ENCODE measurements at places on chromosomes 1 and 21.
A peak's percentile ranks its signal among the peaks of the same experiment; 100 is the strongest.

DNA sequence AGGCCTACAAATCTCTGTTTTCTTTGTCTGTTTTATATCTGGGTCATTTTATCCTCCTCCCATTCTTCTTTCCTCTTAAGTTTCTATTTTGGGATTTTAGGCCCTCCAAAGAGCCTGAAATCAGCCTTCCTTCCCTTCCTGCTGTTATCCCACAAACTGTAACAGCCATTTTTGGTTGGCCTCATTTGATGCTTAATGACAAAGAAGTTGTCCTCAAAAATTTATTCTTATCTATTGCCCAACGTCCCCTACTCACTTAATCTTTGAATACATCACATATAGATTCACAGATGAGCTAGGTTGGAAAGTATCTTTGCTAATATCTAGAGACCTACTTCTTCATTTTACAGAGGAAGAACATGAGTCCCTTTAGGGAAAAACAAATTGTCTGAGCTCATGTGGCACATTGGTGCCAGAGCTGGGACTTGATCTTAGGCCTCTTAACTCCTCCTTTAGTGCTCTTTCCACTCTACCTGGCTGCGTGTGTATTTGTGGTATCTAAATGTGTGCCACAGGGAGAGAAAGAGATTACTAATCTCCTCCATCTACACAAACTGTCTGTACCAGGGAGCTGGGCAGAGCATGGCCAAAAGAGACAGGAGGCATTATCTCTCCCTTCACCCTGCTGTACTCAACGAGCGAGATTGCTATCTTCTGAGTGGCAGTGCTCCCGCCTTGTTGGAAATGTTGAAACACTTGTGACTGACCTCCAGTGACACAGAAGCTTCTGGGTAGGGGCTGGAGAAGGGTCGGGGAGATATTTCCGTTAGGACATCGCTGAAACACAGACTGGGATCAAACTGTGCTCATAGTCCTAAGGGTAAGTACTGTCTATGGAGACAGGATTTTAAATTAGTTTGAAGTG lies 30.1 kb downstream of the RHEX start:
- no peak for DNase-seq

- peak; percentile 36 for DNase-seq
These were observed 1.9 kb downstream of the SH2D2A start for GRCh38 chr1:156814571-156815260.

DNA sequence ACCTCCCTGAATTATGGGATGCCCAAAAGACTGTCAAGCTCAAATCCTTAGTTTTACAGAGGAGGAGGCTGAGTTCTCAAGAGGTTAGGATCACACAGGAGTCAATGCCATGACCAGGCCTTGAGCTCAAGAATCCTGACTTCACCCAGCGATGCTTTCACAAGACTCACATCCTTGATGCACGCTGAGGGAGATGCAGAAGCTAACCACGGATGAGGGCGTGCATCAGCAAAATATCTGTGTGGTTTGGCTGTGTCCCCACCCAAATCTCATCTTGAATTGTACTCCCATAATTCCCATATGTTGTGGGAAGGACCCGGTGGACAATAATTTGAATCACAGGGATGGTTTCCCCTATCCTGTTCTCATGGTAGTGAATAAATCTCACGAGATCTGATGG lies 133.2 kb downstream of the KCNJ6 start:
- DNase-seq, result no peak

- DNase-seq, result peak; percentile 87
These were observed at the start of gene NPL for GRCh38 chr1:182789138-182790076. TSS of gene NPL (plus strand) at chr1:182789773. CDS start at chr1:182794372, 4,599 bp downstream.

DNA sequence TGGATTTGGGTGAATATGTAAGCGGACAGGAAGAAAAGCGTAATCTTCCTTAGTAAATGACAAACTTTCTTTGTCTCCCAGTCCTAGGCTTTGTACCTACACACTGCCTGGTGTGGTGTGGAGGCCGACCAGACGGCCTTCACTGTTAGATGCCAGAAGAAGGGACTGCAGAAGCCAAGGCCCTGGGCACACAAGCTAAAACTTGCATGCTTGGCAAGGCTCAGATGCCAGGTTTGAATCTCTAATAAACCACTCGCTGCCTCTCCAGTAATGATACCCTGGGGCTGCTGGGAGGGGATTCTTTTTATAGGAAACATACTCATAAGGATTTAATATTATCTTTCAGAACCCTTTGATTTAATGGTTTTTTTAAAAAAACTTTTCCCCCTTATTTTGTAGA lies 263.8 kb downstream of the PTPRC start:
- DNase-seq, result no peak

DNA sequence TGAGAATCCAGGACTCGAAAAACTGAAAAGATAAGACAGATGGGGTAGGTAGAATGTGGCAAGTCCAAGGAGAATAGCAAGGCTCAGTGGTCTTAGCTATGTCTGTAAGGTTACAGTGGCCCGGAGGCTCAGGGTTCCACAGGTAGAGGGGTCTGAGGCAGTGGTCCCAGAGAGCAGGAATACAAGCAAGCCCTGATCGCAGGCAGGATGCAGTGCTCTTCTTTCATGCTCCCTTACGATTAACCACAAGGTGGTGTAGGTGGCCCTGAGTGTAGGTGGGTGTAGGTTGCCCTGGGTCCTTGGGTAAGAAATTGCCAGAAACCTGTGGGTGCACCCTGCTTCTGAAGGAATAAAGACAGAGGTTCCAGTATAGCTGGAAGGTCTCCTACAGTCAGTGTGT lies 99.1 kb upstream of the RAB3GAP2 start:
- DNase-seq, result no peak

DNA sequence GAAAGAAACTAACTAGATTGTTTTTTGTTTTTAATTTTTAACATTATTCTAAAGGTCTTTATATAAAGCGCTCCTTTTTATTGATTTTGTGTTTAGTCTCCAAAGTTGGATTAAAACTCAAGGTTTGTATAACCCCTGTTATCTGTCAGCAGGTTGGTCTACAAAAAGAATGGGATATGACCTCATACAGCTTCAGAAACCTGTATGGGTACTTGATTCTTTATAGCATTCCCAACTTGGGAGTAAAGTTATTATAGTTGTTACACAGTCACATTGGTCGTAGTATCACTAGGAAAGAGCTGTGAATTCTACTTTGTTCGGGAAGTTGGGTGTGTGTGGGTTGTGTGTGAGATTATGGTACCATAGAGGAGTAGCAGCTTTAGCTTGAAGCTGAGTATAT lies 52.4 kb downstream of the ZMYM4 start:
- no peak for DNase-seq

GRCh38 chr1:235006816-235007215 lies 121.8 kb downstream of the TOMM20 start:
- DNase-seq, result no peak

GRCh38 chr1:236951672-236952071 lies 52.6 kb downstream of the MT1HL1 start:
- DNase-seq, result no peak

GRCh38 chr1:6962478-6962995 lies 177.3 kb downstream of the CAMTA1 start:
- DNase-seq, result peak; percentile 36

- no peak for DNase-seq
These were observed 29.2 kb downstream of the IGSF5 start for GRCh38 chr21:39774227-39774626.

DNA sequence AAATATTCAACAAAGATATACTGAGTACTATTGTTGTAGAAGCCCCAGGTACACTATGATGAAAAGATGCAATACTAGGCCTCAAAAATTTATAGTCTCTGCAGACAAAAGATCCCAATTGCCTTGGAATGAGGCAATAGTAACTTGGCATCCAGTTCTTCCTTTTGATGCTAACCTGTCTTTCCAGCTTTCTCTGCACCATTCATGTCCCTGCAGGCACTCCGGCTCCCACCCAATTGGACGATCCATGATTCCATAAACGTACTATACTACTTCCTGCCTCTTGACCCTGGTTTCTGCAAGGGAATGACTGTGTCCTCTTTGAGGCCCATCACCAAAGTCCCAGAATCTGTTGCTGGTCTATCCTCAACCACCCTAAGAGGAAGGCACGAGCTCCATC lies 8.0 kb upstream of the TAGLN2 start:
- no peak for DNase-seq

- DNase-seq, result peak; percentile 32
These were observed 1.0 kb downstream of the EGLN1 start for GRCh38 chr1:231420959-231421545.

- DNase-seq, result no peak
These were observed 508.8 kb downstream of the PLPP3 start for GRCh38 chr1:56070601-56071000.

GRCh38 chr21:16840538-16840937 lies 672.3 kb upstream of the CXADR start:
- DNase-seq, result no peak

- DNase-seq, result no peak
These were observed 27.8 kb downstream of the UCK2 start for GRCh38 chr1:165855010-165855838.

- DNase-seq, result no peak
These were observed 235.2 kb downstream of the KCNT2 start for GRCh38 chr1:196372896-196373536.

DNA sequence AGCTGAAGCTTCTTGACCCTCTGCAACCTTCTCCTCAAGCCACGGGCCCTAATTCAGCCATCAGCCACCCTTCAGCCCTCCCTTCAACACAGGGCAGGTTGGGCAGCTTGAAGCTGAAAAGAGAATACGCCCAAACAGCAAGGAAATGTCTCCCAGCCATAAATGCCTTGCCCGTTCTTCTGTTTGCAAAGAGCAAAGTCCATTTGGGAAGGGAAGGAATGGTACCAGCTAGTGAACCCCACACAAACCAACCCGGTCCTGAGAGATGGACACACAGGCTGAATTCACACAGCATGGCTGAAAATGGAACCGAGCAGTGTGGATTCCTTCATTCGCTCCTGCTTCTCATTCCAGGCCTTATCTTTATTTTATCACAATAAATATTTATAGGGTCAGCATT lies 11.5 kb downstream of the PLEKHA6 start:
- no peak for DNase-seq

GRCh38 chr1:107953556-107953955 lies 11.4 kb downstream of the VAV3 start:
- DNase-seq, result no peak

DNA sequence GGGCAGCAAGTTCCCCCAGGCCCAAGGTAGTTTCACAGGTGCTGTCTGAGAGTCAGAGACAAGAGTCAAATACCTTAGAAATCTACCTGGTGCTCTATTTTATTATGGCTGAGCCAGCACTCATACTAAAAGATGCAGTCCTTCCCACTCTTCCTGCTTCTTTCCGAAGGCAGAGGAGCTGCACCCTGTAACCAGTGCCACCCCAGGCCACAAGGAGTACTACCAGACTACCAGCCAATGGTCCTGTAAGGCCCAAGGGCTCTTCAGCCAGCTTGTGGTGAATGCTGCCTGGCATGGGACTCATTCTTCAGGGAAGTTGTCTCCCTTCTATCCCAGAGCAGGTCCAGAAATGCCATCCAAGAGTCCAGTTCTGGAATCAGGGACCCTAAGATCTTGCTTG lies 203.8 kb upstream of the DUSP10 start:
- no peak for DNase-seq

- no peak for DNase-seq
These were observed 200.0 kb downstream of the LIPI start for GRCh38 chr21:14010729-14011128.

GRCh38 chr1:2180297-2181245 lies 14.0 kb downstream of the FAAP20 start:
- no peak for DNase-seq

DNA sequence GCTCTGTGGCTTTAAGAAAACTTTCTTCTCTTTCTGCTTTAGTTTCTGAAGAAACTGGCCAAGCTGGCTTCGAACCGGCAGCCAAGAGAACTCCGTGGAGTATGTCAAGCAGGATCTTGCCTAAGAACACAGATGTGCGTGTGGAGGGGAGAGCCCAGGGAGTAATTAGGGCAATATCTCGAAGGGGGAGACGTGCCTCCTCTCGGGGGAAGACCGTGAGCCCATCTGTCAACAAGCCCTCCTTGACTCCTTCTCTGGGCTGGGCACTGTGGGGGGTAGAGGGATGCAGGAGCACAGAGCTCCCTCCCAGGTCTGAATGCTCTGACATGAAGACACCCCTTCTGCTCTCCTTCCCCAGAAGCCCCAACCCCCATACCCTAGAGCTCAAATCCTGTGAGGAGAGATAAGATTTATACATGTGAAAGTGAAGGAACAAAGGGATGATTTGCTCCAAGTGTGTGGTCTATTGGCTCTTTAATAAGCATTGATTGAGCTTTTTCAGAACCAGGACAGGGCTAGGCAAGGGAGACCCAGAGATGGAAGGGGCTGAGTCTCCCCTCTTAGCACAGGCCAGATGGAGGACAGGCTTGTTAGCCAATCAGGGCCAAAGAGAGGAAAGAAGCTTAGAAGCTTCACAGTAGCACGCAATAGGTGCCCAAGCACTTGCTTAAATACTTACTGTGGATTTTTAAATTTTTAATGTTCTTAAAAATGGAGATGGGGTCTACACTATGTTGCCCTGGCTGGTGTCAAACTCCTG lies 37.5 kb downstream of the EDN2 start:
- DNase-seq, result no peak

DNA sequence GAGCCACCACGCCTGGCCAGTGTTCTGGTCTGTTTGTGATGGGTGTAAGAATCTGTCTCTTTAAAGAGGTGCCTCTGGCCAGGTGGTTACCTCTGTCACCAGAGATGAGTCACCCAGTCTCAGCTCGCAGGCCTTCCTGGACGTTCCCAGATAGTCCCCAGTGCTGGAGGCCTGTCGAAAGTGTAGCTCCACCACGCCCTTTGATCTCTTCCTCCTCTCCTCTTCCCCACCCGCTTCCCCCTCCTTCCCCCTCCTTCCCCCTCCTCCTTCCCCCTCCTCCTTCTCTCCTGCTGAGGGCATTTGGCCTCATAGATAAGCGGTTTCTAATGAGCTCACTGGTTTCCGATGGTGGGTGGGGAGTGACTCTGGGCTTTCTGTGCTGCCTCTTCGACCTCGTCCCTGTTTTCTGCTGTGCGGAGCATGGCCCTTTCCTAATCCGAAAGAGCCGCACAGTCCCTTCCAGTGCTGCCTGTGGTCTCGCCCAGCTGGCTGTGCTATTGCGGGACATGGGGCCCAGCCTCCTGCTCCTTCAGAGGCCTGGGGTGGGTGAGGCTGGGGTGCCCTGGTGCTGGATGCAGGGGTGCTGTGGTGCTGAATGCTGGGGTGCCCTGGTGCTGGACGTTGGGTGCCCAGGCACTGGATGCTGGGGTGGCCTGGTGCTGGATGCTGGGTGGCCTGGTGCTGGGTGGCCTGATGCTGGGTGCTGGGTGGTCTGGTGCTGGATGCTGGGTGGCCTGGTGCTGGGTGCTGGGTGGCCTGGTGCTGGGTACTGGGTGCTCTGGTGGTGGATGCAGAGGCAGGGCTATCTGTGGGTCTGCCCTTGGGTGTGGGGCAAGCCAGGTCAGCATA lies 19.2 kb downstream of the AGPAT3 start:
- no peak for DNase-seq

DNA sequence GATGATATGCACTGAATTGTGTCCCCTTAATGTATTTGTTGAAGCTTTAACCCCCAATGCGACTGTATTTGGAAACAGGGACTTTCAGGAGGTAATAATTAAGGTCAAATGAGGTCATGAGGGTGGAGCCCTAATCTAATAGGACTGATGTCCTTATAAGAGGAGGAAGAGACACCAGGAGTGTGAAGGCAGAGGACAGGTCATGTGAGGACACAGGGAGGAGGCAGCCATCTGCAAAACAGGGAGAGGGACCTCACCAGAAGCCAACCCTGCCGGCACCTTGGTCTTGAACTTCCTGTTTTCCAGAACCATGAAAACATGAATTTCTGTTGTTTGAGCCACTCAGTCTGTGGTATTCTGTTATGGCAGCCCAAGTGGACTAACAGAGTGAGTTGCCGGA lies 15.3 kb downstream of the SYF2 start:
- DNase-seq, result no peak

- DNase-seq, result peak; percentile 56
These were observed 5.1 kb downstream of the ZNF496 start for GRCh38 chr1:247326411-247327130.
